Erythroblast (primary cell): ENCODE measurements at places on chromosomes 7 and 10.
A peak's percentile ranks its signal among the peaks of the same experiment; 100 is the strongest.

- no peak for DNase-seq
Measured at GRCh38 chr7:42143711-42144600, 93.1 kb downstream of the GLI3 start.

- DNase-seq, result no peak
Measured at GRCh38 chr7:128017862-128018845, 13.1 kb downstream of the LRRC4 start.

- no peak for DNase-seq
Measured at GRCh38 chr10:48576501-48576900, 28.4 kb downstream of the ARHGAP22 start.

DNA sequence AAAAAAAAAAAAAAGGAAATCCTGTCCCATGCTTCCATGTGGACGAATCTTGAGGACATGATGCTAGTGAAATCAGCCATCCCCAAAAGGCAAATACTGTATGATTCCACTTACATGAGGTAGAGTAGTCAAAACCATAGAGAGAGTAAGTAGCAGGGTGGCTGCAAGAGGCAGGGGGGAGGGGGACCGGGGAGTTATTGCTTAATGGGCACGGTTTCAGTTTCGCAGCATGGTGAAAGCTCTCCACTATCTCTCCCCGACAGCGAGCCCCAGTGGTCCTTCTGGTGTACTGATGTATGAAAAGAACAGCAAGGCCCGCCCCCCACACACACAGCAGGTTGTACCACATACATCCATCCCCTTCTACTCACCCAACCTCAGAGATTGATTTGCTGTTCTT lies 32.8 kb downstream of the NOD1 start:
- peak; percentile 59 for DNase-seq

GRCh38 chr7:155251831-155252230 lies 45.8 kb upstream of the INSIG1 start:
- DNase-seq, result no peak
